Stimulated activated CD4-positive, alpha-beta T cell treated with anti-CD3 and anti-CD28 coated beads, Interleukin-1b, Interleukin-23, amount 100 ng/mL, for 24 hours (primary cell): ENCODE measurements at places on chromosomes 3 and 15.

DNA sequence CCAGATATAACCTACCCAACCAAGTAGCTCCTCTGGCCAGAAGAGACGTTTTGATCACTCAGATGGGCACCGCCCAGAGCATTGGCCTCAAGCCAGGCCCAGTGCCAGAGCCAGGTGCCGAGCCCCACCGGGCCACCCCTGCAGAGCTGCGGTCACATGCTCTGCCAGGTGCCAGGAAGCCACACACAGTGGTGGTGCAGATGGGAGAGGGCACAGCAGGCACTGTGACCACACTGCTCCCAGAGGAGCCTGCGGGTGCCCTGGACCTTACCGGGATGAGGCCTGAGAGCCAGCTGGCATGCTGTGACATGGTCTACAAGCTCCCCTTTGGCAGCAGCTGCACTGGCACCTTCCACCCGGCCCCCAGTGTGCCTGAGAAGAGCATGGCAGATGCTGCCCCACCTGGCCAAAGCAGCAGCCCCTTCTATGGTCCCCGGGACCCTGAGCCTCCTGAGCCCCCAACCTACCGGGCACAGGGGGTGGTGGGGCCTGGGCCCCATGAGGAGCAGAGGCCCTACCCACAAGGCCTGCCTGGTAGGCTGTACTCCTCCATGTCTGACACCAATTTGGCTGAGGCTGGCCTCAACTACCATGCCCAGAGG lies 19.1 kb upstream of the APEH start:
- no peak for DNase-seq

- no peak for DNase-seq
Observed at GRCh38 chr3:94356581-94356980, 293.7 kb downstream of the NSUN3 start.

GRCh38 chr3:99505646-99506269 lies 132.6 kb upstream of the COL8A1 start:
- peak; percentile 4 for DNase-seq

GRCh38 chr3:126459763-126460127 lies 15.9 kb downstream of the ZXDC start:
- no peak for DNase-seq

DNA sequence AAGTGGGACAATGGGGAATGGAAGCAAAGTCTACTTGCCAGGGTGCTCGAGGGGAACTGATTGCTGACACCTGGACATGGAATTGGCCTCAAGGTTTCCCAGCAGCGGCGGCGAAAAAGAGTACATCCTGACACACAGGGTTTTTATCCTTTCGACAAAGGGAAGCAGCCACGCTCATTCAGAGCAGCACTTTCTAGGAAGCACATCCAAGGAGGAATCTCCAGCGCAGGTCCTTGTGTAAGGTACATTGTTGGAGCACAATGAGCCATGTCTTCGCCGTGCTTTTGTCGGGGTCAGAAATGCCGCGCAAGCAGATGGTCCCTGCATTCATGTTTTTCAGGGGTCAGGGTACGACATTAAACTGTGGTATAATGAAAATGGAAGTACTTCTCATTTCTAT lies 16.8 kb downstream of the CACNA1D start:
- DNase-seq: no peak

- no peak for DNase-seq
Observed at GRCh38 chr15:66369773-66370651, 13.5 kb upstream of the TIPIN start.

DNA sequence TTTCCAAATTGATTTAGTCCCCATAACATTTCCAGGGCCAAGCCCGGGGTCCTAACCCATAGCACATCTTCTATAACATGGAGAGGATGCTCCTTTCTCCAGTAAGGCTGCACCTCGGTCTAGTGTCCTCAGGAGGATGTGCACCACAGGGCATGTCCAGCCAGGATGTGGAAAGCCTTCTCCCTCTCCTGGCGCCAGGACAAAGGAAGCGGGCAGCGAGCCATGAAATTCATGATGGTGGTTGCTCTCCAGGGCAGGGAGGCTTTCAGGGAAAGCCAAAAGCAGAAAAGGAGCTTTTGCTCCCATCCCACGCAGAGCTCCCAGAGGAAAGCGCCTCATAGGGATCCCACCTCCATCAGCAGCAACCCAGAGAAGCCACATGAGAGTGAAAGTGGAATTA lies 220.0 kb downstream of the ADAMTSL3 start:
- DNase-seq: no peak

GRCh38 chr15:83322061-83322460 lies 37.6 kb upstream of the BNC1 start:
- DNase-seq: no peak

DNA sequence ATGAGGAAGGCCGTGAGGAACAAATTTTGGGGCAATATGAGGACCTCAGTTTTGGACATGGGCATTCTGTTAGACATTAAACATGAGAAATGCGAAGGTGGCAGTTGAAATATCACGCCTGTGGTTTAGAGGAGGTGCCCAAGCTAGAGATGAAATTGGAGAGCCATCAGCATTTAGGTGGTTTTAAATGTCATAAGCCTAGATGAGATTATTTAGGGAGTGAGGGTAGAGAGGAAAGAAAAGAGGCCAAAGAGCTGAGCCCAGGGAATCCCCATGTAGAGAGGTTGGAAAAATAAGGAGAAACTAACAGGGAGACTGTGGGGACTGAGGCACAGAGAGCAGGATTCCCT lies 14.9 kb downstream of the RTP1 start:
- no peak for DNase-seq

- no peak for DNase-seq
Observed at GRCh38 chr3:146308222-146308621, 57.3 kb upstream of the PLSCR4 start.

DNA sequence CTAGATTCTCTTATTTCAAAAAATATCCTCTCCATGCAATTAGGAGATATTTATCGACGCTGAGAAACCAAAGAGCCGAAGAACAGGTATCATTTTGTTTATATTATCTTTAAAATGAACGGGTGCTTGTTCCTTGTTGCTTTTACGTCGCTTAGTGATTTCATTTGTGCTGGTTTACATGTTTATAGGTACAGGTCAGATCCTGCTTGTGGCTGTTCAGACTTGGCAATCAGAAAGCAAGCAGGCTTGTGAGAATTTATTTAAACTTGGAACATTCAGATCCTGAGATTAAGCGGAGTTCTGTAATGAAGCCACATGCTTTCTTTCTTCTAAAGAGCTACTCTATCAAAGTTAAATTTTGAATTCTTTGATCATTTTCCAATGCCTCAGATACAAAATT lies 43.0 kb upstream of the ATP2C1 start:
- no peak for DNase-seq

GRCh38 chr15:76337059-76337695 lies 604 bp downstream of the ISL2 start:
- DNase-seq: no peak

- no peak for DNase-seq
Observed at GRCh38 chr3:14374444-14374883, 27.9 kb upstream of the SLC6A6 start.

DNA sequence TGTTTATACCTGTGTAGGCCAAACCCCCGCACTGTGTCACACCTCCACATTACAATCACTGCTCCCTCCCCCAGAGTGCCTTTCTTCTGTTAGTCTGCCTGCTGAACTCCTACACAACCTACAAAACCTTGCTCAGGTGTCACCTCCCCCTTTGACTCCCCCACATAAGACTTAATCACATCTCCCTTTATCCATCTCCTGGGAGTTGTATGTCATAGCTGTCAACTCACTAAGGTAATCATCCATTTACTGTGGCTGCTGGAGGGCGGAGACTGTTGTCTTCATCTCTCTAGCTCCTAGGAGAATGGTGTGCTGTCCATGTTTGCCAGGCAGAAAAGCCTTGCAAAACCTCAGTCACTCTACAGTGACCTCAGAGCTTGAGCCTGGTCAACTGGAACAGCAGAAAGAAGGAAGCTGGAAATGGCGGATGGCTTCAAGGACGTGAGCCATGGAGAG lies 43.8 kb downstream of the ZNF710 start:
- no peak for DNase-seq

DNA sequence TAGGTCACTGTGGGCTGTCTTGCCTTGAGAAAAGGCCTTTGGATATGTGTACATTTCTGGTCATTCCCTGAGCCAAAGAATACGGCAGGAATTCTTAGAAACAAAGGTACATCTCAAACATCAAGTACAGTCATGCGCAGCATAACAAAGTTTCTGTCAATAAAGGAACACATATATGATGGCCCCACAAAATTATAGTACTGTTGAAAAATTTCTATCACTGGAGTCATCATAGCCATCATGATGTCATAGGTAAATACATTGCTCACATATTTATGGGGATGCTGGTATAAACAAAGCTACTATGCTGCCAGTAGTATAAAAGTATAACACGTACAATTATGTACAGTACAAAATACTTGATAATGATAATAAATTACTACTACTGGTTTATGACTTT lies 38.9 kb upstream of the NECTIN3 start:
- no peak for DNase-seq

DNA sequence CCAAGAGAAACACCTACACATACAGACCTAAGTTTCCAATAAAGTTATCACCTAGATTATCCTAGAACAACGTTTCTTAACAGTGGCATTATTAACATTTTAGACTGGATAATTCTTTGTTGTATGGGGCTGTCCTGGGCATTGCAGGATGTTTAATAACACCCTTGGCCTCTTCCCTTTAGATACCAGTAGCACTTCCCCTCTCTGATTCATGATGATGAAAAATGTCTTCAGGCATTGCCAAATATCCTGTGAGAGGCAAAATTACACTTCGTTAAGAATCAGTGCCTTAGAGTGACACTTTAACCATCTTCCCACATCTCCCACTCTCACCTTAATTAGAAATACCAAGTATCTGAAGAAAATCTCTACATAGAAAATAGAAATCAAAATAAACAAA lies 352.6 kb downstream of the CGGBP1 start:
- no peak for DNase-seq

- no peak for DNase-seq
Observed at GRCh38 chr3:89171687-89172545, 64.5 kb downstream of the EPHA3 start.

DNA sequence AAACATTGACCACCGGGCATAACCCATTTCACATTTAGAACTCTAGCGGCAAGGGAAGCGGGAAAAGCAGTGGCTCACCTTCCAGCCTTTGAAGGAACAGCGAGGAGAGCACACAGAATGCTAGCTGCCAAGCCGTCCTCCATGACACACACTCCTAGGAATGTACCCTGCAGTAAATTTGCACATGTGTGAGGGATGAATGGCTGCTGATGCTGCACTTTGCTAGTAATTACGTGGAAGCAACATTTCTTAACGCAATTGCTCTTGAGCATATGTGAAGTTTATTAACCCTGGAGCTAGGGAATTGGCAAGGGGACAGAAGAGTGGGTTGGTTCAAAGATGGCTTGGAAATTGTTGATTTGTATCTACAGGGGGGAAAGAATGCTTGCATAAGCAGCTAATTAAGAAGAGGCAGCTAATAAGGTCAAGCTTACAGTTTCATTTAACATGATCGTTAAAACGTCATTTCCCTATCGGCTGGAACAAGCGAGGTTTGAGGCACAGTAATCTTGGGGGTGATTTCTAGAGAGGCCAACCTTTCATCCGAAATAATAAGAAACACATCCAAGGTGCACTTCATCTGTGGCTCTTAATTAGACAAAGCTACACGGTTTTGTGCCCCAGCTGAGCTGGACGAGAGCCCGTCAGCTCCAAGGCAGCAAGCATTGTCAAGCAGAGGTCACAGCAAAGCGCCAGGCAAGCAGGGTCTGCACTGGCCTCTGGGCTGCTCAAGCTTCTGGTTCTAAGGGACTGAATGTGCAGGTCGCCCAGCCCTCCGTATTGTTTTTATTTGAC lies 123.4 kb downstream of the CHSY1 start:
- DNase-seq: no peak

DNA sequence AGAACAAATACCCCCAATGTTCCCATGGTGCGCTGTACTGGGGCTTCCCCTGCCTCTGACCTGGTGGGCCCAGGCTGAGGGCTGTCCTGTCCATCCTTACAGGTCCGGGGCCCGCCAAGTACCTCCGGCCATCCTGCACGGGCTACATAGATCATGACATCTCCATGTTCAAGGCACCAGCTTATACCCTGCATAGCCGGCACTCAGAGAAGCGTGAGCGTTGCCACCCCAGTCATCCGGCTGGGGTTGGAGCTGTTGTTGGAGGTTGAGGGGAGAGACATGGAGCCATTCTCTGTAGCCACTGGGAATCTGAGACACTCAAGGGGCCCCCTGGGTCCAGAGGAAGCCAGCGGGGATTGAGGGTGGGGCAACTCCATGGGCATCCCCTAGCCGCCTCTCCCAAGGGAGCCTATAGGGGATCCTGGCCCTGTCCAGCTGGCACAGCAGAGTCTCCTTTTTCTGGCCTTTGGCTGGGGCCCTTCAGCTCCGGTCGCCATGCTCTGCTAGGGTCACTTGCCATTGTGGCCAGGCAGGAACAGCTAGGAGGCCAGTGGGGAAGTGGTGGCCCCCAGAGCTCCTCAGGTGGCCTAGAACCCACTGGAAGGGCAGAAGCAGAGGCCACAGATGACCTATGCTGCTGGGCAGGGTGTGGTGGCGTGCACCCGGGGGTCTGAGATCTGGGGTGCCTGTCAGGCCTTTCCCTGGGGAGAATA lies 12.5 kb upstream of the CSPG4 start:
- DNase-seq: no peak

GRCh38 chr3:39291903-39292329 lies 12.1 kb upstream of the CX3CR1 start:
- DNase-seq: peak; percentile 55

DNA sequence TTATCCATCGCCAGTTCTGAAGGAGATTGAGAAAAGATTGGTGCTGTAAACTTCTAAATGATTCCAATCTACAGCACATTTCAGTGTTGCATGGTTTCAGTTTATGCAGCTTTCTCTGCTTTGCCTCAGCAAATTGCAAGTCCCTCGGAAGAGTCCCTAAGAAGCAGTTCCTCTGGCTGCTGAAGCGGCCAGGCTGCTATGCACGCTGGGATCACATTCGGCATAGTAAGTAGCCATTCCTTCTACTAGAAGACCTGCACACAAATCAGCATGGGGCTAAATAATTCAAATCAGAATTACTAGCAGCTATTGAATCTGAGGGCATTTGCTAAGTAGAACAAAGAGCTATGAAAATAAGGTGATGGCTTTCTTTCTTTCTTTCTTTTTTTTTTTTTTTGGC lies 769.5 kb downstream of the AGBL1 start:
- DNase-seq: no peak

- DNase-seq: no peak
Observed at GRCh38 chr3:52210550-52211046, 12.6 kb downstream of the ALAS1 start.

- no peak for DNase-seq
Observed at GRCh38 chr15:82999905-83000671, 11.4 kb downstream of the C15orf40 start.

- DNase-seq: no peak
Observed at GRCh38 chr3:41002104-41002503, 197.2 kb upstream of the CTNNB1 start.

DNA sequence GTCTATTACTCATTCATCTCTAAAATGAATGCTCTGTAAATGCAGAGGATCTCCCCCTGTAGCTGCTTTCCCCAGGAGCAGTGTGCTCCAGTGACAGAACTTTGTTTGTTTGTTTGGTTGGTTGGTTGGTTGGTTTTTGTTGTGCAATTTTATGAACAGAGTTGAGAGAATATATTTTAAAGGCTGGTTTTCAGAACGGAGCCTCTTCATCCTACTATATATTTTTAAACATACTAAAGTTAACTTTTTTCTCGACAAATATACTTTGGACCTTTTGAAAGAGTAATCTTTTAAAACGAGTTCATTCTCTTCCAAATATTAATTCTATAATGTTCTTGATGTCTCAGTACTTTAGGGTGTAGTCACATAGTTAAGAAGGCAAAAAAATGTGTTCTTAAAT lies 20.2 kb downstream of the RYR3 start:
- no peak for DNase-seq

GRCh38 chr15:31977812-31978661 lies 52.3 kb upstream of the CHRNA7 start:
- peak; percentile 24 for DNase-seq
